ENCODE measurements at places on chromosomes 5 and 9.

- no peak for DNase-seq
Observed at GRCh38 chr9:86511614-86512360, 157.6 kb upstream of the TUT7 start.

DNA sequence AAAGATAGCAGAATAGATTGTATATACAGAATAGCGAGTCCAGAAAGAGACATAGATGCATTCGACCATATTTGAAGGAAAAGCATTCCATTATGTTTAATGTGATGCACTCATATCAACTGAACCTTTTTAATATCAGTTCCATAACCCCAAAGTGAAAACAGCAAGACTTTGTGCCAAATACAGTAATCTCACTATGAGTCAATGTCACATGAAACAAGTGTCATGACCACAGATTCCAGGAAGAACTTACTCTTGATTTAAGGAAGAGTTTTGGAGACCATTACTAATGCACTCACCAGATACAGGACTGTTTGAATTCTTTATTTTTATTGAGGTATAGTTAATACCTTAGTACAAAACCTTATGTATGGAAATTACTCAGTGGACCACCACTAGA, 220.5 kb downstream of the SH3GL2 start:
- DNase-seq = peak; percentile 46

DNA sequence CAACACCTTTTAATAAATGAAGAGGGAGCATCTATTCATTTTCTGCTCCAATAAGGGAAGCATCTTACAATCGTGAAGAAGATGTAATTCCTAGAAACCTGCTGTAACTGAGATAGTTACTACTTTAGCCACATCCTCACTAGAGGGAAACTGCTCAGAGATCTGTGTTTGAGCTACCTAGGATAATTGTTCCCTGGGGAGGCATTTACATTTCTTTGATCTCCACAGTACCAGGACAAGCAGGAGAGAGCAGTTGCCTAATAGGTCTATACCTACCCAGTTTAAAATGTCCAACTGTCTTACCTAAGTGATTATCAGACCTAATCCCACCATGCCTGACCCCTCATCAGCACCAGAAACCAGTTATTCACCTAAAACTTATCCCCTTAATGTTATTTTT, 196.9 kb downstream of the TUSC1 start:
- no peak for DNase-seq

DNA sequence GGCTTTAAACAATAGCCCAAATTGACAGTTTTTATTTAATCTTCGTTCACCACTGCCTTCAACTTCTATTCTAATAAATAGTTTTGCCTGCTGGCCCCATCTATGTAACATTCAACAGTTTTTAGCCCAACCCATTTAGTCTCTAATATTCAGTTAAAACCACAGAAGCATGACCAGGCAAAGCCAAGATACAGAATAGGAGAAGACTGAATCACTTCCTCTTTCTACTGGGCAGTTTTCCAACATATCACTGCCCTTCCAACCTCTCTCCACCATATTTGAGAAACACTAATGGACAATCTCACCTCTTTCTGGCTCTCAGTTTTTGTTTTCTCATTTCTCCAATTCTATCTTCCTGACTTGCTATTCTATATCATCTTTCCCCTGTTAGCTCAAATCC, 352.9 kb downstream of the DNAH5 start:
- peak; percentile 65 for DNase-seq

All from suppressor macrophage treated with lipopolysaccharide for 1 hour (primary cell).